ENCODE measurements at places on chromosomes 7 and 10. TPM values are rescaled to one million over a fixed set of nuclear protein-coding genes. Genes with fewer than 3 reads are reported as not detected.

MOSPD3 gene
- 23.5 TPM for total RNA-seq

POU6F2 gene
- 7.5 TPM for total RNA-seq

MMD2 gene
- 2.2 TPM for total RNA-seq

ZNF804B gene
- total RNA-seq, result 9.7 TPM

SERPINE1 gene
- not detected for total RNA-seq

H2BK1 gene
- not detected for total RNA-seq

Measured in parietal lobe (tissue), 2 donors.